ENCODE measurements at places on chromosomes 5 and 9. TPM values are rescaled to one million over a fixed set of nuclear protein-coding genes. Genes with fewer than 3 reads are reported as not detected.

SAXO1 gene
- total RNA-seq = 0.05 TPM

C5orf63 gene
- 3.3 TPM for total RNA-seq

FGF1 gene
- total RNA-seq = 5.0 TPM

UGT3A2 gene
- total RNA-seq = not detected

- no peak for DNase-seq
Observed at GRCh38 chr5:137836997-137837396, 30.7 kb upstream of the MYOT start.

- no peak for DNase-seq
Observed at GRCh38 chr5:132093271-132093670, 19.7 kb downstream of the CSF2 start.

GRCh38 chr9:98501819-98502218 lies 206.9 kb downstream of the GABBR2 start:
- no peak for DNase-seq

GRCh38 chr5:53019320-53019719 lies 30.2 kb downstream of the ITGA2 start:
- no peak for DNase-seq

GRCh38 chr9:5939530-5939929 lies 48.8 kb downstream of the MLANA start:
- DNase-seq = no peak

GRCh38 chr5:56212130-56212879 lies 20.8 kb downstream of the ANKRD55 start:
- no peak for DNase-seq

DNA sequence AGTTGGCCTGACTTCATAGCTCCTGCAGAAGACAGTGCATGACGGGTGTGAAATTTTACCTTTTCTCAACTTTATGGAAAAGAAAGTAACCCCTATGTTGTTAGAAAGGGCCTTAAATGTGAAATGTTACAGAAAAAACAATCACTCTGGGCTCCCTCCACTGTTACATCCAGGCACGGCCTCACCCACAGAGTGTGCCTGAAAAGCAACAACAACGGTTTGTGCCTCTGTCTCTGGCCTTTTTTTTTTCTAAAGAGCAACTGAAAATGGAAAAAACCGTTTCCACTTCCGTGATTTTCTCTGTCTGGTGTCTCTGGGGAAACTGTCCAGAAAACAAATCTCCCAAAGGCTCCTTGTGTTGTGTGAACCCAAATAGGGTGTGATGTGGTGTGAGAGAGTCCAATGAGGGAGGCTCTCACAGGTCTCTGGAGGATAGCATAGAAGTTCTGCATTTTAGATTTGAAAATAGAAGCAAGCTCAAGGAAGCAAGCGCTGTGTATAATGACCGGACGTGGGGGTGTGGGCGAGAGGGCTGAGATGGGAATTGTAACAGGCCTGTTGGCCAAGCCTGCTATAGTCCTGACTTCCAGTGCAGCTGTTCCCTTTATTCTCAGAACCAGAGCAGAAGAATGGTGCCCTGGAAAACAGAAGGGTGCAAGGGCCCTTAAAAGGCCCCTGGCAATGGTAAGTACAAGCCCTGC lies 221.8 kb upstream of the TUT7 start:
- DNase-seq = no peak

GRCh38 chr9:76161541-76161940 lies 232.7 kb downstream of the RFK start:
- no peak for DNase-seq

- DNase-seq = no peak
Observed at GRCh38 chr9:128333451-128333869, 6.9 kb upstream of the SLC27A4 start.

DNA sequence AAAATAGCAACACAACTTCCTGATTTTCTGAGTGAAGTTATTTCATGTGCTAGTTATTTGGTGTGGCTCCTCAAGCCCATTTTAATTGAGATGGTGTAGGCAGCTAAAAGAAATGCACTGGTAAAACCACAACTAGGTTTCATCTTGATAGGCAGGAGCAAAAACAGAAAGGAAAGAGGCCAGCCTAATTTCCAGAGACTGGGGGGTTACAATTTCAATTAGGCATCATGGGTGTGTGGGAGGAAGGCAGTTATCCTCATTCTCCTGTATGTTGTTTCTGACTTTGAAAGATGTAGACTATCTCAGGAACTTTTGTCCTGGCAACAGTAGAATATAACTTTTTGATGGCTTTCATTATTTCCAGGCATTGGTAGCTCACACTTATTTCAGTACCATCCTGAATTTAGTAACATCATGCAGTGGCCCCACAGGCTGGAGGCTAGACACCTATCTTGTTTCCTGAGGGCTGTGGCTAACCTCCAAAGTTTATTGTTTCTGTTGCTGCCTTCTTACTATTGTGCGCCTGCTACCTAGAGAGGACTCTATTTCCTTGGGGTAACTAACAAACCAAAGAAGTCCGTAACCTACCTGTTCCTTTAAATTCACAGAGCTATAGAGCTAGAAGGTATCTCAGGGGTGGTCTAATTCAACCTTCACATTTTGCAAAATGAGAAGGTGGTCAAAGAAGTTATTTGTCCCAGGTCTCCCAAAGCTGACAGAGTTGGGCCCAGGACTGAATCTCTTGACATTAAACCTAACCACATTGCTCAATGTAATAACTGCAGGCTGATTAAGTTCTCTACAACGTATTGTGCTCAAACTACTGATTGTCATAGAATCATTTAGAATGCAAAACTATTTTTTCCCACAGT lies 42.4 kb downstream of the FYB1 start:
- no peak for DNase-seq
